ENCODE measurements at places on chromosomes 7 and 10.
A peak's percentile ranks its signal among the peaks of the same experiment; 100 is the strongest.

- H3K36me3 ChIP-seq, result no peaks in the 10 kb centered on the region
- H3K27me3 ChIP-seq, result no peaks in the 10 kb centered on the region
- H3K4me1 ChIP-seq, result peaks cover 13% of the 10 kb centered on the region
- H3K4me3 ChIP-seq, result no peak overlapping the region
- DNase-seq, result no peak
Measured at GRCh38 chr10:11639849-11640764, 28.7 kb upstream of the USP6NL start.

- DNase-seq, result peak; percentile 68
- no peaks in the 10 kb centered on the region for H3K27me3 ChIP-seq
- H3K4me1 ChIP-seq, result no peaks in the 10 kb centered on the region
- no peak overlapping the region for H3K27ac ChIP-seq
Measured at GRCh38 chr7:50418086-50418515, 32.0 kb downstream of the FIGNL1 start.

DNA sequence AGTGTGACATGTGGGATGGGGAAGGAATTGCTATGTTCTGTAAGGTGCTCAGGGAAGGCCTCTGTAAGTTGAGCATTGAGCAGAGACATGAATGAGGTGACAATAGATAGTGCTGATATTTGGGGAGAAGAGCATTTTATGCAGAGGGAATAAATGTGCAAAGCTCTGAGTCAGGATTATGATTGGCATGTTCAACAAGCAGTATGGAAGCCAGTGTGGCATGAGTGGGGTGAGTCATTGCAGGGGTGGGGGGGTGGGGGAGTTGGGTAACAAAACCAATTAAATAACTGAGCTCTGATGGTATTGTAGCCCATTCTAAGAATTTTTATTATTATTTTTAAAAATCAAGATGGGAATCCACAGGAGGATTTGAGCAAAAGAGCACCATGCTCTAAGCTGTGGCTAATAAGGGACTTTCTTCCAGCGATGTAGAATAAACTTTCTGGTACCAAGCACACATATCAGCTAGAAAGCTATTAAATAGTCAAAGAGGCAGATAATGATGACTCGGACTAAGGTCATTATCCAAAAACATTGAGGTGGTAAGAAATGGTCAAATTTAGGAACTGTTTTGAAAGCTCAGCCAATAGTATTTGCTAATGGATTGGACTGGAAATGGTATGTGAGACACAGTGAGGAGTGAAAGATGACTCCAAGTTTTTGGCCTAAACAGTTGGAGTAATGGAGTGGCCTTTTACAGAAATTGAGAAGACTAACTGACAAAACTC, 96.4 kb downstream of the PRKG1 start:
- no peaks in the 10 kb centered on the region for H3K27me3 ChIP-seq
- H3K4me1 ChIP-seq, result no peaks in the 10 kb centered on the region
- H3K4me3 ChIP-seq, result no peak overlapping the region

DNA sequence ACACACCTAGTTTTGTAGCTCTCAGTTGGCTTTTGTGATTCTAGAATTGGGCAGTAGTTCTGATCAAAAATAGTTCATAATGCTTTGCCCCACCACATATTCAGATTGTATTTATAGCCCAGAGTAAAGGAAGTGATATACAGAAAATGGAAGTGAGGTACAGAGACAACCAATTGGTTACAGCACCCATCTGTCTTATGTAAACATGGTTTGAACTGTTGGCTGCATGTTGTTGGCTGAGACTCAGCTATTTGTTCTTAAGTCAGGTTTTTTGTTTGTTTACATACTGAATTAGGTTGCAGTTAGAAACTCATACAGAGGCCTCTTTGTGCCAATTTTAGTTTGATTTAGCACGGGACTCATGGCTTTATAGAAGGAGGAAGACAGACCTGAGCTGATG, 158.9 kb upstream of the GPR26 start:
- H3K4me1 ChIP-seq, result no peaks in the 10 kb centered on the region
- H3K4me3 ChIP-seq, result no peak overlapping the region
- H3K27ac ChIP-seq, result no peak overlapping the region
- DNase-seq, result no peak

DNA sequence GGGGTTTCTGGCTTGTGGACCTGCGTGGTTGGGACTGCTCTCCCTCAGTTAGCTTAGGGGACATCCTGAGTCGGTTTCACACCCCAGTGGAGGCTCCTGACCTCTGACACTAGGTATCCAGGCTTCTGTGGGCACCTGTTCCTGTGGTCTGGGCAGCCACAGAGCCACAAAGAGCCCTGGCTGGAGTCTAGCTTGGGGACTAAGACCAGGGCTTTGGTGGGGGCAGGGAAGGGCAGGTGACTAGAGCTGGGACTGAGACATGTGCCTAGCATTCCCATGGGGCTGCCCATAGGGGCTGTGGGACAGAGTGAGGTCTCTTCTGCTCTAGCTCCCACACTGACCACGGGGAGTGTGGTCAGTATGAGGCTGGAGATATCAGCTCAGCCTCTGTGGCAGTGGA, 4.0 kb upstream of the TMEM270 start:
- no peak overlapping the region for H3K27ac ChIP-seq
- H3K27me3 ChIP-seq, result no peaks in the 10 kb centered on the region
- peaks cover 8% of the 10 kb centered on the region for H3K4me1 ChIP-seq
- DNase-seq, result no peak
- no peaks in the 10 kb centered on the region for H3K36me3 ChIP-seq

DNA sequence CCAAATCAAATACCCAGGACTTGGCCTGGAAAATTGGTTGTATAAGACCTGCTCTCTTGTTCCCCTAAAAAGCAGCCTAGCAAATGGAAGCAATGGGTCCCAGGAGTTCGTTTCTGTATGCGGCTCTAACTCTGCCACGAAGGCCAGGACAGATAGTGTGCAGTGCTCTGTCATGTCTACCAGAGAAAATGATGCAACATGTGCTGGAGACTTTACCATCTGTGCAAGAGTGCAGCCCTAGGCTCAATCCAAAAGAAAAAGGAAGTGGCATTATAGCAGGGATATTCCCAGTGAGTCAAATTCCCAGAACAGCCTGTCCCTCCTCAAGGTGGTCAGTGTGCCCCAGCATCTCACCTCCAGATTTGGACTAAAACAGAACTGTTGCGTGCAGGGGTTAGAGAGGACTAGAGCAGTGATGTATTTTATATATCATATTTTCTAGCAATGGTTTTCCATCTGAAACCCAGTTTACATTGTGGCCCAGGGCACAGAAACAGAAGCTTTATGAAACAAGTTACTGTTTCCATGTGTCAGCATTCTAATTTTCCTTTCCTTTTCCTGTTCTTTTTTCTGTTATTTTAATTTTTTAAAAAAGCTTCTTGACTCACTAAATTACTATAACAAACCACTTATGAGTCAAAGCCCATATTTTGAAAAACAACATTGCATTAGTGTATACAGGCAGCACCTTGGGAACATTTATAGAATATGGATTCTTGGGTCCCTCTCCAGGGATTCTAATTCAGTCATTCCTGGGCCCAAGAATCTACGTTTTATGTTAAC, 311.2 kb downstream of the RNLS start:
- H3K4me1 ChIP-seq, result no peaks in the 10 kb centered on the region
- H3K36me3 ChIP-seq, result no peaks in the 10 kb centered on the region
- no peak overlapping the region for H3K27ac ChIP-seq
- H3K27me3 ChIP-seq, result no peaks in the 10 kb centered on the region
- H3K4me3 ChIP-seq, result no peak overlapping the region

GRCh38 chr10:63548860-63549259, 27.7 kb downstream of the REEP3 start:
- DNase-seq, result no peak
- no peaks in the 10 kb centered on the region for H3K36me3 ChIP-seq
- H3K27ac ChIP-seq, result no peak overlapping the region
- no peak overlapping the region for H3K4me3 ChIP-seq

DNA sequence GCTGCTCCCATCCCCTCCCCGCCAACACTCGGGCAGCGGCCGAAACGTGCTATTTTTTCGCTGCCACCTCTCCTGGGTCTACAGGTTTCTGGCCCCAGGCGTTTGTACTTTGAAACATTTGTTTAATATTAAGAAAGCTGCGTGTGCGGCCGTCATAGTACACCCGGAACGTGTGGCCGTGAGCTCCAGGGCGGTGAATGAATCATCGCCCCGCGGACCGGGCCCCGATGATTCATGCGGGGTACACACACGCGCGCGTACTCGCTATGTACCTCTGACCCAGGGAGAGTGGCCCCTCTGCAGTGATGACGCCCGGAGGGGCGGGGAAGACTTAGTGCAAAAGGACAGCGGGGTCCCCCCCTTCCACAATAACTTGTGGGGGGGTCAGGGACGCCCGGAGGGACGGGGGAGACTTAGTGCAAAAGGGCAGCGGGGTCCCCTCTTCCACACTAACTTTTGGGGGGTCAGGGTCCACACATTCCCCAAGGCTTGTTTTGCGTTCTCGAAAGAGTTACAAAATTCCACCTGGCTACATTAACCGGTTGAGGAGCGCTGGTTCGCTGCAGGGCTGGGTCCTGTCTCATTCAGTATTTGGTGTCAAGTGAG, 56.5 kb upstream of the PCGF5 start:
- H3K27me3 ChIP-seq, result no peaks in the 10 kb centered on the region
- peak; percentile 48 for DNase-seq
- peak overlapping the region; percentile 99 for H3K27ac ChIP-seq
- peak overlapping the region; percentile 77 for H3K4me3 ChIP-seq

DNA sequence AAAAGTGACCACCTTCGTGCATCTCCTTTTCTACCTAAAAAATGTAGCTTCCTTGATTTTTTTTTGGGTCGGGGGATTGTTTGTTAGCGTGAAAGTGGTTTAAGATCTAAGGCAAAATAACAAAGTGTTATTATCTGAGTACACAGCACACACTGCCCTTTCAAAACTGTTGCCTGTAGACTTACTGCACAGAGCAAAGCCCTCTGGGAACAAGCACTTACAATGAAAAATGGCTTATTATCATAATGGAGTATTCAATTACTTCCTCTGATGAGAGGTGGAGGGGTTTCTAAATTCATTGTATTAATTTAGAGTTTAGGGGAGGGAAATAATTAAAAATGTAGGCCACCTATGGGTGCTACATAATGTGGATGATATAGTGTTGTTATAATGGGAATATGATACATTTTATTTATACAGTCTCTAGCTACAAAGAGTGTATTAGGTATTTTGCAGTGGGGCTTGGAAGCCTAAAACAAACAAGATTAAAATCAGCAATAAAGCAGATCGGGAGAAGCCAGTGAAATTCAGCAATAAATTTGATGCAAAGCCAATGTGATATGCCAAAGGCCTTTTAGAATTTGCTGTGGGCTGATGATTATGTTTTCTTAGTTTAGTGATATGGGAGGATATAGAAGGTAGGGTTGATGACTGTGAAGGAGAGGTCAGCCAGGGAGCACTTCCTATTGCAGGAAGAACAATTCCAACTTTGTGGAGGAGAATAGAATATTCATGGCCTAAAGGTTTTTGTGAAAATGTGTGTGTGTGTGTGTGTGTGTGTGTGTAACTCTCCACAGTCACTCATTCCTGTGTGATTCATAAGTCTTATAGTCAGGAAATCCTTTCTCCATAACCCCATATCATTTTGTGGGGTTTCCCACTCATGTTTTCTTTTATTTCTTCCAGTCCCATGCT, 17.7 kb upstream of the EXOC4 start:
- DNase-seq, result no peak
- no peak overlapping the region for H3K27ac ChIP-seq
- no peak overlapping the region for H3K4me3 ChIP-seq
- H3K36me3 ChIP-seq, result no peaks in the 10 kb centered on the region

All from liver (tissue), 10 donors.